Activated naive CD4-positive, alpha-beta T cell treated with anti-CD3 and anti-CD28 coated beads, Interleukin-2, amount 50 U/mL, for 16 hours (primary cell): ENCODE measurements at places on chromosomes 16 and 17.

DNA sequence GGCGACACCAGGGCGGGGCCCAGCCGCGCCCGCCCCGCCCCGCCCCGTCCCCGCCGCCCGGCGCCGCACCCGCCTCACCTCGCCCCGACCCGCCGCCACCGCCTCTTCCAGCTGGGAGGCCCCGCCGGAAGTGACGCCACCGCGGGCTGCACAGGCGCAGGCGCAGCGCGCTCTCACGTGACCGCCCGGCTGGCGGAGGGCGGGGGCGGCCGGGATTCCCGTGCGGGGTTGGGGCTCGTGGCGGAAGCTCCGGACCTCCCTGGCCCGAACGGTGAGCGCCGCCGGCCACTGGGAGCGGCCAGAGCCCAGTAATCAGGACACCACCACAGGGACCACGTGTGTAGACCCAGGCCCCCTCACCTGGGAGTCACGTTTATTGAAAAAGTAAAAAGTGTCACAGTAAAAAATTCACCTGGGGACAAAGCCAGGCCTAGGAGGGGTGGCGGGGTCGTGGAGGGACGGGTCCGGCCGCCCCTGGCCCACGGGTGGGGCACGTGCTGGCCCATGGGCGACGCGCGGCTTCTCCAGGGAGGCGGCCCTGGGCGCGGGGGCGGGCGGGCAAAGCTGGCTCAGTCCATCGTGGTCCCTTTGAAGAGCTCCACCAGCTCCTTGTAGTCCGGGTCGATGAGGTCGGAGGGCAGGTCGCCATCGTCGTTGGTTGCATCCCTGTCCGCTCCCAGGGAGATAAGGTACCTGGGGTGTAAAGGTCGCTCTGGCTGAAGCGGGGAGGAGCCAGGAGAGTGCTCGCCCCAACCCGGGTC is at the start of gene MCRIP1:
MCRIP1 (minus strand) TSS at position 132 of the 761 bp plus-strand sequence. CDS start 8,785 bp downstream, outside the sequence.
- DNase-seq, result peak; percentile 95

DNA sequence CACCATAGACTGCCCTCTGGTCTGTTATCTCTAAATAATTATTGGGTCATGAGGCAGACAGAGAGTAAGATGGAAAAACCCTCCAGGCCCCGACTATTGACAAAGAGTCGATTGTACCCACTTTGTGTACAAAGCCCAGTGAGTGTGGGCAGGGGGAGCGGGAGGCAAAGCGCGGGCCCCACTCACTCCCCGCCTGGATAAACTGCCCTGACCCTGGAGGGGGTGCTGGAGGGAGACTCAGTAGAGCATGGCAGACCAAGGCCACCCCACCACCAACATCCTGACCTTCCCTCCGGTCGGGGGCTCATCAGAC is 11.2 kb upstream of the CPSF4L start:
- no peak for DNase-seq

DNA sequence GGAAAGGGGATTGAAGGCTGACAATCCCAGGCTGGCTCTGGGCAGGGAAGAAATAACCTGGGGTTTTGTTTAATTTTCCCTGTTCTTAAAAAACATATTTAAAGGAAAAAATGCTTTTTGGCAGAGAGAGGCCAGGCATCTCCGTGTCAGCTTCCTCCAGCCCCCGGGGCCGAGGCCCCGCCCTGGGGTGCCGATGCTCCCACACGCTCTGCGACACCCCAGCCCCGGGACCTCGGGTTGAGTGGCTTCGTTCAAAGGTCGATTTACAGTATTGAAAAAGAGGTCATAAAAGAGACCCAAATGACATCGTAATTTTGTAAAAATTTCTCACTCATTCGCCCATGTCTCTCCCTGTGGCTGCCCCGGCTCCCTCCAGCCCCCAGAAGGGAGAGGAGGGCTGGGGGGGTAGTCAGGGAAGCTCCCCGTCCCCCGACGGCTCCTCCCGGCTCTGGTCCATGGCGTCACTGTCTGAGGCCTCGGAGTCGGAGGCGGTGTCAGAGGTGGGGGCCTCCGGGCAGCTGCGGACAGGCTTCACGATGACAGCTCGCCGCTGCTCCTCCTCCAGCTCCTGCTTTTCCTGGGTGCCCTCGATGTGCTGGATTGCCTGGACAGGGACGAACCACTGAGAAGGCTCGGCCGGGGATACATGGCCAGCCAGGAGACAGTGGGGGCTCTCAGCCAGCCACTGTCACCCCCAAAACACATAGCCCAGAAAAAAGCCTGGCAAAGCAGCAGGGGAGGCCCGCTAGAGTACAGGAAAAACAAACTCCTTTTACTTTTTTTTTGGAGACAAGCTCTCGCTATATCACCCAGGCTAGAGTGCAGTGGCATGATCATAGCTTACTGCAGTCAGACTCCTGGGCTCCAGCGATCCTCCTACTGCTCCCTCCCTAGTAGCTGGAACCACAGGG is 14.9 kb downstream of the TFAP4 start:
- no peak for DNase-seq

- no peak for DNase-seq
Observed at GRCh38 chr16:799948-800833, at the start of gene GNG13. GNG13 (minus strand) TSS chr16:800734; CDS start chr16:799077, 1,657 bp downstream.

DNA sequence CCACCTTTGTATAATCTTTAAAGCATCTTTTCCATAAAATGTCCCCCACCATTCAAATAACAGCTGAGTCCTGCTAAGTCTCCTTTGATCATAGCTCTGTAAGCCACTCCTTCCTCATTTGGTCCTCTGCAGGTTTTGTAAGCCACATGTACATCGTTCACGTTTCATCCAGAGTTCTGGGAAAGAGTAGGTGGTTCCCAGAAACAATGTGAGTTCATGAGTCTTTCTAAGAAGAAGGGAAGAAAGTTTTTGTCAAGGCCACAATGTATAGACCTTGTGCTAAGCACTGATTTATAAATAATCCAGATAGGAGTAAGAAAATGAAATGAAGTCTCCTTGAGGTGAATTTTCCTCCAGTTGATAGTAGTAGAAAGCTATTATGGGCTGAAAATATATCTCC is 8.7 kb upstream of the ANKS4B start:
- DNase-seq, result no peak
